ENCODE measurements at places on chromosomes 4 and X.

GRCh38 chrX:149628768-149629167 is 2.8 kb downstream of the TMEM185A start:
- DNase-seq: no peak
- peaks cover 7% of the 10 kb centered on the region for H3K4me1 ChIP-seq
- no peaks in the 10 kb centered on the region for H3K36me3 ChIP-seq
- H3K27me3 ChIP-seq: no peaks in the 10 kb centered on the region

GRCh38 chrX:154382483-154383069 is 3.5 kb downstream of the EMD start:
- H3K36me3 ChIP-seq: no peaks in the 10 kb centered on the region
- no peak overlapping the region for H3K4me3 ChIP-seq
- H3K27ac ChIP-seq: no peak overlapping the region
- DNase-seq: no peak
- no peaks in the 10 kb centered on the region for H3K27me3 ChIP-seq
- H3K4me1 ChIP-seq: peaks cover 8% of the 10 kb centered on the region

DNA sequence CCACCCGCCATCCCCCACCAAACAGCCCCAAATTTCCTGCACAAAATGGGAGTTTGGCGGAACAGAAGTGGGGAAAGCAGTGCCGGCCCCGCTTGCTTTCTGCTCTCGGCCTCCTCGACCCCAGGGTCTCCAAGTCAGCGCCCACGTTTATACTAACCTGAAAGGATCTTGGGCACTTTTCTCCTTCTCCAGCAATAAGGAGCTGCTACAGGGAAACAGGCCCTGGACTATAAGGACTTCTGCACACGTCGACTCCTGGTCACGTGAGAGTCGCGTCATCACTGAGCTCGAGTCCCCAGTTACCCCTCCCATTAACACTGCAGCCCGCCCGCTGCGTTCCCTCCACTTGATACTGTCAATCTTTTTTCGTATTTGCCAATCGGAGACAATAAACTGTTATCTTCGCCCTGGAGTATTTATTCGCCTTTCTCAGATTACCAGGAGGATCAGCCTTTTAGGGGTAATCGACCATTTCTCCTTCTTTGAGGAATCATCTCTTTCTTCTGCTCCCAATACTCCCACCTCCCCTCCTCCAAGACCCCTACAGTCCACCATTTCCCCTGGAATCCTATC is at the start of gene TCEAL8:
TSS of gene TCEAL8 (minus strand) at position 235 of the 573 bp plus-strand sequence. CDS start 1,176 bp downstream, outside the sequence.
- H3K27ac ChIP-seq: peak within 1 kb of the TSS; percentile 84
- DNase-seq: peak; percentile 87
- H3K4me3 ChIP-seq: peak within 1 kb of the TSS; percentile 25

- no peaks in the 10 kb centered on the region for H3K36me3 ChIP-seq
- peak within 1 kb of the TSS; percentile 84 for H3K27ac ChIP-seq
- peak; percentile 90 for DNase-seq
- H3K4me1 ChIP-seq: peaks cover 9% of the 10 kb centered on the region
- H3K4me3 ChIP-seq: peak within 1 kb of the TSS; percentile 26
- H3K27me3 ChIP-seq: peaks cover 5% of the 10 kb centered on the region
These were observed at the start of gene SLC16A2 for GRCh38 chrX:74421036-74421739. SLC16A2 (plus strand) TSS chrX:74421493; CDS start chrX:74421638, 145 bp downstream.

- H3K27me3 ChIP-seq: no peaks in the 10 kb centered on the region
- no peak for DNase-seq
- H3K4me1 ChIP-seq: peaks cover 29% of the 10 kb centered on the region
- no peak overlapping the region for H3K4me3 ChIP-seq
- H3K36me3 ChIP-seq: no peaks in the 10 kb centered on the region
- no peak overlapping the region for H3K27ac ChIP-seq
These were observed 35.2 kb downstream of the KDM6A start for GRCh38 chrX:44908153-44908552.

DNA sequence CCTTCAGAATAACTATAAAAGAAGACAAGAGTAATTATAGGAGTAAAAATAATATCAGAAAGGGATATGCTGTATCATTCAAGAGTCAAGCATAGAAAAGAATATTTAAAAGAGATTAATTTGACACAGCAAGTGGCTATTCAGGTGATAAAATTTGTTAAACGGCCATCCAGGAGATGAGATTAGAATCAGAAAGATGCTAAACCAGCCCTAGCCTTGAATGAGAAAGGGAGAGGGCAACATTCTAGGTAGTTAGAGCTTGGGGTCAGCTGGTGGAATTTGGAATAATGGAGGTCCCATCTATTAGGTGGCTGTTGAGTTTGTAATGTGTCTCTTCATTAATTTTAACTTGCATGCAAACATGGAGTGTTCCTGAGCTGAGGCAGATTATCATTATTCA is 350.5 kb upstream of the PABPC4L start:
- no peaks in the 10 kb centered on the region for H3K27me3 ChIP-seq
- no peak overlapping the region for H3K27ac ChIP-seq
- H3K36me3 ChIP-seq: no peaks in the 10 kb centered on the region
- no peak overlapping the region for H3K4me3 ChIP-seq
- DNase-seq: no peak

DNA sequence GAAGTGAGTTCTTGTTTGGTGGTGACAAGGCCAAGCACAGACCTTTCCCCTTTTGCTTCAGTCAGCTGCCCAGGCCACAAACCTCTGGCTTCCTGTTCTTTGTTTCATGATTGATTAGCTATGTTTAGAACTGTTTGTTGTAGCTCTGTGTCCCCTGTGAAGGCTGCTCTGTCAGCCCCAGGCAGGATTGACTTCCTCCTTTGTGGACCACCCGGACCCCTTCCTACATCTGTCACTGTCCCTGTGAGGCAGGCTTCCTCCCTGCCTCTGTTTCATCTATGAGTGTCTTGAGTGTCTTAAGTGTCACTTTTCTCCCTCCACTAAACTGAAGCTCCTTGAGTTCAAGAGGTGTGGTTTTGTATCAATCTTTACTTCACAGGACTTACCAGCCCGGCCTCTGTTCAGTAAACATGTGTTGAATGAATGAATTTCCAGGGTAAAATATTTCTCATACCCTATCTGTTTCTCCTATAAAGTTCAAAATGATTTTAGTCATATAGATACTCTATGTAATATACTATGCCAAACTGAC is 83.5 kb downstream of the ZNF674 start:
- DNase-seq: no peak
- H3K36me3 ChIP-seq: peaks cover under 1% of the 10 kb centered on the region
- H3K4me1 ChIP-seq: no peaks in the 10 kb centered on the region
- H3K27me3 ChIP-seq: no peaks in the 10 kb centered on the region
- no peak overlapping the region for H3K4me3 ChIP-seq
- H3K27ac ChIP-seq: no peak overlapping the region

DNA sequence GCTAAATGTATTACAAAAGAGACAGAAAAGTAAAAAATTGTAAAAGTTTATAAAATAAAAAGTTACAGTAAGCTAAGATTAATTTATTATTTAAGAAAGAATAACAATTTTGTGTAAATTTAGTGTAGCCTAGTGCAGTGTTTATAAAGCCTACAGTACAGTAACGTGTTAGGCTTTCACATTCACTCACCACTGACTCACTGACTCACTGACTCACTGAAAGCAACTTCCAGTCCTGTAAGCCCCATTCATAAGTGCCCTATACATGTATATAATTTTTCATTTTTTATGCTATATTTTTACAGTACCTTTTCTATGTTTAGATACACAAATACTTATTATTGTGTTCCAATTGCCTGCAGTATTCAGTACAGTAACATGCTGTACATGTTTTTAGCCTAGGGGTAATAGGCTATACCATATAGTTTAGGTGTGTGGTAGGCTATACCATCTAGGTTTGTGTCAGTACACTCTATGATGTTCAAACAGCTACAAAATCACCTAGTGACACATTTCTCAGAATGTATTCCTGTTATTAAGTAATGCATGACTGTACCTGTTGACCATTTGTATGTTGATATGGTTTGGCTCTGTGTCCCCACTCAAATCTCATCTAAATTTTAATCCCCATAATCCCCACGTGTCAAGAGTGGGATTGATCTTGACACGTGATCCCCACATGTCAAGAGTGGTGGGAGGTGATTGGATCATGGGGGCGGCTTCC is 57.9 kb downstream of the CFAP299 start:
- no peak overlapping the region for H3K4me3 ChIP-seq
- no peak for DNase-seq
- H3K36me3 ChIP-seq: no peaks in the 10 kb centered on the region
- no peak overlapping the region for H3K27ac ChIP-seq
- H3K27me3 ChIP-seq: no peaks in the 10 kb centered on the region

DNA sequence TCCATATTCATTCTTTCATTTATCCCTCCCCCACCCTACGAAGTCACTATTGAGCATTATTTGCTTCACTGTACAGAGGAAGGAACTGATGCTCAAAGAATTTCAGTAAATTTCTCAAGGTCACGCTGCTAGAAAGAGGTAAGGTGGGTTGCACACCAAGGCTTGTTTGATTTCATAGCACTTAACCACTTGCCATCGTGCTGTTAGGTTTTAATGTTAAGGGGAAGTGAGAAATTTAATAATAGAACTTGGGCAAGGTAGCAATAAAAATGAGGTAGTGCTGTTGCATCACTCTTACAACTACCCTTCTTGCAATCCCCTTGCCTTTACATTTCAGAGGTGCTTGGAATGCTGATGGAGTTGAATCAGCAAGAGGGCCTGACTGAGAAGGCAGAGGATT is 343.1 kb downstream of the MID1IP1 start:
- H3K4me1 ChIP-seq: no peaks in the 10 kb centered on the region
- H3K27me3 ChIP-seq: peaks cover 14% of the 10 kb centered on the region
- no peak for DNase-seq

GRCh38 chr4:159250751-159251325 is 148.0 kb downstream of the RAPGEF2 start:
- H3K27ac ChIP-seq: no peak overlapping the region
- H3K27me3 ChIP-seq: no peaks in the 10 kb centered on the region

- H3K36me3 ChIP-seq: no peaks in the 10 kb centered on the region
- no peak overlapping the region for H3K27ac ChIP-seq
- H3K4me1 ChIP-seq: no peaks in the 10 kb centered on the region
- no peak for DNase-seq
These were observed 49.3 kb upstream of the CD40LG start for GRCh38 chrX:136598631-136599030.

DNA sequence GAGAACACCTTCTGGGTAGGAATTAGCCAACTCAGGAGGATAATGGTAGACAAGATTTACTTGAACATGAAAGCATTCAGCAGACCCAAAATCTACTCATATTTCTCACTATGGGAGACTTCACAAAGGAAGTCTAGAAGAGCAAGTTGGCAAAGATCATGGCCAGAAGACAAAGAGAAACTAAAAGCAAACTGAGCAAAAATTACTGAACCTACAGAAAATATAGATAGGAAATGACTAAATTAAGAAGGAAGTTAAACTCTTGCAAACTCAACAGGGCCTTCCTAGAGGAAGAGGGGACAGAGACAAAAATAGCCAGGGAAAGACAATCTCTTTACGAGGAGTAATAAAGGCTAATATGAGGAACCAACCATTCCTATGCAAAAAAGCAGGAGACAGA is 18.7 kb downstream of the CORIN start:
- DNase-seq: no peak
- no peaks in the 10 kb centered on the region for H3K4me1 ChIP-seq
- H3K4me3 ChIP-seq: no peak overlapping the region
- H3K27ac ChIP-seq: no peak overlapping the region
- H3K27me3 ChIP-seq: no peaks in the 10 kb centered on the region

- no peak overlapping the region for H3K27ac ChIP-seq
- peak; percentile 1 for DNase-seq
- H3K4me1 ChIP-seq: no peaks in the 10 kb centered on the region
- H3K36me3 ChIP-seq: no peaks in the 10 kb centered on the region
- H3K27me3 ChIP-seq: no peaks in the 10 kb centered on the region
These were observed 100.1 kb upstream of the VCX3B start for GRCh38 chrX:8364369-8365141.

DNA sequence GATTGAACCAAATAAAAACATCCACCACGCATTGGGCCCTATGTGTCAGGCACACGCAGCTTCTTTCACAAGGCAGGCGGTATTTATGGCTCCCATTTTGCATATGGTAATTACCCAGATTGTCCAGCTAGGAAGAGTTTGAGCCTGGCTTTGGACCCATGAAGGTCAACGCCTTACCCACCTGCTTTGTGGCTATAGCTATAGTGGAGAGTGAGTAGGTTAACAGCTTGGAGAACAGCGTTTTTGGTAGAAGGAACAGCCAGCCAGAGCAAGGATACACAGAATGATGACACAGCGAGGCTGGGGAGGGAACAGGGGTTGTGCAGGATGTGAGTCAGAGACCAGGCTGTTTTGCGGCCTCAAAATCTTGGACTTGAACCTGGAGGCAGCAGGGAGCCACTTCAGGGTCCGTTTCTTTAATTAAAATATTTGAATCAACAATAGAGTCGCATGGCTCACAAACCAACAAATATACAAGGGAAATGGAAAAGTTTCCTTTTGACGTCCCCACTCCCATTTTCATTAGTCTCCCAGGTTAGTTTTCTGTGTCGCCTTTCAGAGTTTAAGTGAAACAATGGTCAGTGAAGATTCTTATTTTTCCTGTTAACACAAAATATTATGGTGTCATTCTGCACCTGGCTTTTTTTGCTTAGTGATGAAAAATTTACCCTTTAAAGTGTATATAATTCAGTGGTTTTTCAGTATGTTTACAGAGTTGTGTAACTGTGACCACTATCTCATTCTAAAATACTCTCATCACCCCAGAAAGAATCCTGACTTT is 118.2 kb upstream of the STX18 start:
- no peak overlapping the region for H3K27ac ChIP-seq
- no peak for DNase-seq
- H3K36me3 ChIP-seq: no peaks in the 10 kb centered on the region
- H3K27me3 ChIP-seq: no peaks in the 10 kb centered on the region
- no peaks in the 10 kb centered on the region for H3K4me1 ChIP-seq
- no peak overlapping the region for H3K4me3 ChIP-seq

GRCh38 chr4:98519268-98519977 is 139.0 kb downstream of the TSPAN5 start:
- DNase-seq: no peak
- H3K27me3 ChIP-seq: no peaks in the 10 kb centered on the region
- H3K4me3 ChIP-seq: no peak overlapping the region
- no peak overlapping the region for H3K27ac ChIP-seq
- no peaks in the 10 kb centered on the region for H3K4me1 ChIP-seq
- H3K36me3 ChIP-seq: no peaks in the 10 kb centered on the region

DNA sequence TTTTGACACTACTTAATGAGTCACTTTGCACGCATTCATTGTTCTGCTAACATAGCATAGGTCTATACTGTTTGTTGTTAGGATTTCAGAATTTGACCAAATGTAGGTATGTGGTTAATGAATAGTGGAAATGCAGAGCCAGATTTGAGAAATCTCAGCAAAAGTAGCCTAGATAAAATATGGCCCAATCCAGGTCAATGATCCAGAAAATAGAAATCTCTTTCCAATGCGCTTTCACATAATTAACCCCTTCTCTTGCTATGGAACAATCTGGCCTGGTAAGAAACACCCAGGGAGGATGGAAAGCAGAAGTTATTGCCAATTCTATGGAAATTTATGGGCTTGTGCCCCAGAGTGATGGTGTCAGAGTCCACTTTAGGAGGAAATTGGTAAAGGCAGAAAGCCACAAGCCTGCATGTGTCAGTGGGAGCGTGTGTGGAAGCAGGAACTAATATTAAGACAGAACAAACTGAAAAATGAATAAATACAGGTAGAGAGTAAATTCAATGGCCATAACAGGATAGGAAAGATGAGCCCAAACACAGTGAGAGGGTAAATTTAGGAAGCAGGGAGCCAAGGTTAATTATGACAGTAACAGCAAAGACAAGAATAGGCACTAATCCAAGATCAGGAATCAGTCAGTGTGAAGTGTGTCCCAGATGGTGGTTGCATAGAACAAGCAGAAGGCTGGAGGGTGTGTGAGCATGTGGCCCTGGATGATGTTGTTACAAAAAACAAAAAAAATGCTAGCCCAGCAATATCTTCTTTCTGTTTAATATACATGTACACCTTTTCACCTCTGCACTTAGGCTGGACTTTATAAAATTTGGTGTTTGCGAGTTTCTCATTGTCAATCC is 102.9 kb downstream of the SYTL5 start:
- no peak overlapping the region for H3K4me3 ChIP-seq
- H3K27me3 ChIP-seq: peaks cover 15% of the 10 kb centered on the region
- H3K27ac ChIP-seq: no peak overlapping the region
- no peaks in the 10 kb centered on the region for H3K36me3 ChIP-seq

Data from adrenal gland (tissue), 19 donors.